ENCODE measurements at places on chromosomes 5 and 9.

- no peak for DNase-seq
Observed at GRCh38 chr9:128781187-128782070, 5.6 kb upstream of the TBC1D13 start.

DNA sequence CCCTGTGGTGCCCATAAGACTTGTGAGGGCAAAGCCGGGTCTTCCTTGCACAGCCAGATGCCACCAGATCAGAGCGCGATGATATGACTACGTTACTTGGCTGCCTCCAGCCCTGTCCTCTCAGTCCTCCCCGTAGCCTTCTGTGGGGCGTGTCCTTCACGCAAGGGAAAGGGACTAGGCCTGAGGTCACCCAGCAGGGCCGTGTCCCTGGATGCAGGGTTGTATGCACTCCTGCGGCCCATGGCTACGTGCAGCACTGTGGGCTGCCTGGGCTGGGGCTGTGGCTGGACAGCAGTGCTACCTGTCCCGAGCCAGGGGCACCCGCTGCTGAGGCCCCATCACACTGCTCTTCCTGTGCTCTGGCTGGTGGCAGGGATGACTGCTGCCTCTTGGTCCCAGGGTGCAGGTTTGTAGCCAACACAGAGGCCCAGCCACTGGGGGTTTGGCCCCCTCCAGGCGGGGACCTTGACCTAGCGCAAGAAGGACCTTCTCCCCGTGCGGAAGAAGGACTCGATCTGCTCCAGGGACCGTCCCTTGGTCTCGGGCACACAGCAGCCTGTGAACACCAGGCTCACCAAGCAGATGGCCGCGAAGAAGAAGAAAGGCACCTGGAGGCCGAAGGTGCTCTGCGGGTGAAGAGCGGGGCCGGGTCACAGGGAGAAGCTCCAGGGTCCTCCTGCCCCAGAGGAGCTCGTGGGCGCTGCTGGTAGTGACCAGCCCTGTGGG lies 7.2 kb downstream of the SLC2A6 start:
- DNase-seq = no peak

- no peak for DNase-seq
Observed at GRCh38 chr5:132251220-132251725, 6.2 kb upstream of the PDLIM4 start.

DNA sequence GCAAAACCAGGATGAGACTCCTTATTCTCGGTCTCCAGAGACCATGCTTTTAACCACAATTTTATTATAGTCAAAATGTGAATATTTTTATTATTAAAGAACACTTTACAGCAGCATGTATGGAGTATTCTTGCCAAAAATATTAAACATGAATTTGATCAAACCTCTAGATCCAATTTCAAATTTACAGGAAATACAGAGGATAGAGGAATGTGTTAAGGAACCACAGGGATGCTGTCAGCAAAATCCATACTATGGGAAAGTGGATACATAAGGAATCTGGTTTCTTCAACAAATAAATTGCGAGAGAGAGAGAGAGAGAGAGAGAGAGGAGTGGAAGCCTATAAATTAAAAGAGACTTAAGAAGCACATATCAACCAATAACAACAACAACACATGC lies 348.2 kb upstream of the NUDT12 start:
- no peak for DNase-seq

DNA sequence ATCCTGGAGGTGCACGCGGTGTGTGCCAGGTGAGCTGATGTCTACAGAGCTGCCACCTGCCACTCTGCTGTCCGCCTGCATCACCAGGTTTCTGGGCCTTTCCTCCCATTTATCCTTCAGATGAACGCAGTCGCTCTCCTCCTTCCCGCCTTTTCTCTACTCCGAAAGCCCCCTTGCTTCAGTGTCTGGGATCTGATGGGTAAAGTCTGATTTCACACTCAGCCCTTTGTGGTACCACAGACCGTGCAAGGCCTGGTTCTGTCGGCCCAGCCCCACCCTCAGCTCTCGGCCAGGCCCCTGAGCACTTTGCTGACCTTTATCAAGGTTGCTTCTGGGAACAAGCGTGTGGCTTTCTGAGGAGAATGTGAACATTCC lies 32.5 kb downstream of the GLT6D1 start:
- no peak for DNase-seq

DNA sequence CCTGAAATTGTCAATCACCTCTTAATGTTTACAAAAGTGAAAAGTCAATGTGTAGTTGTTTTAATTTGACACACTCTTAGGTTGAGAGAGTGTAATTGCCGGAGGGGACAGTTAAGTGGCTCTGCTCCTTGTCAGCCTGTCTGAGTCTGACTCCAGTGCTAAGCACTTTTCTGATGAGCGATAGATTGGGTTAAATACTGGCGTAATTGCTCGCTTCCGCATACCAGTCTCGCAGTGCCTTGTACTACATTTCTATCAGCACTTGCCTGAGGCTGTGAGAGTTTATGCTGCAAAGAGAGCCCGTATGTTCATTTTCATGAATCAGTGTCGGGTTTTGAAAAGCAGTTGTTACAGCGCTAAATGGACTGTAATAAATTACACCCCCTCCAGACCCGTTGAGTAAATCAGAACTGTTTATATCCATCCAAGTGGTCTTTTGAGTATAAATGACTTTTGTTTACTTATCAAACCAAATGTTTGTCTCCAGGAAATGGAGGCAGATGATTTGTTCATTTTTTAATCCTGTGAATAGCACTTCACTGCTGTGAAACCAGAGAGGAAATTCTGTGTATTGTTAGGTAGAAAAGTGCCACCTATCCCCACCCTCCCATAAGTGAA lies 41.0 kb upstream of the DMRT3 start:
- DNase-seq = no peak

GRCh38 chr9:90801973-90802322 lies 329 bp downstream of the SYK start:
- DNase-seq = no peak

DNA sequence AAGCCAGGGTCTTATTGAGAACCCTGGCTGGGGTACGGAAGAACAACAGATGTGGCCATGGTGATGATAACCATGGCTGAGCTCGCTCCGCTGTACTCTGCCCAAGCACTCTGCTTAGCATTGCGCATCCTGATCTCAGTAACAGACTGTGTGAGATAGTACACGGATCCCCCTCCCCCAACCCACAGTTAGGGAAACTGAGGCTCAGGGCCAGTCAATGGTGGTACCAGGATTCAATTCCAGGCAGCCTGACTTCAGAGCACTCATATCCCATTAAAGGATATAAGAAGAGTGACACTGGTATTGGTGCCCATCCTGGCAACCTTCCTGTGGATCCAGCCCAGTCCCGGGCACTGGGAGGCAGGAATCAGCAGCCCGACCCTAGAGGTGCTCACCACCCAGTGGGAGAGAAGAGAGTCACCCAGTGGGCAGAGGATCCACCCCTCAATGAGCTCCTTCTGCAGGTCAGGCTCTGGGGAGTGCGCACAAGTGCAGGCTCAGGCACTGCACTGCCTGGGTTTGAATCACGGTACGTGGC lies 26.5 kb upstream of the KIF12 start:
- DNase-seq = no peak

DNA sequence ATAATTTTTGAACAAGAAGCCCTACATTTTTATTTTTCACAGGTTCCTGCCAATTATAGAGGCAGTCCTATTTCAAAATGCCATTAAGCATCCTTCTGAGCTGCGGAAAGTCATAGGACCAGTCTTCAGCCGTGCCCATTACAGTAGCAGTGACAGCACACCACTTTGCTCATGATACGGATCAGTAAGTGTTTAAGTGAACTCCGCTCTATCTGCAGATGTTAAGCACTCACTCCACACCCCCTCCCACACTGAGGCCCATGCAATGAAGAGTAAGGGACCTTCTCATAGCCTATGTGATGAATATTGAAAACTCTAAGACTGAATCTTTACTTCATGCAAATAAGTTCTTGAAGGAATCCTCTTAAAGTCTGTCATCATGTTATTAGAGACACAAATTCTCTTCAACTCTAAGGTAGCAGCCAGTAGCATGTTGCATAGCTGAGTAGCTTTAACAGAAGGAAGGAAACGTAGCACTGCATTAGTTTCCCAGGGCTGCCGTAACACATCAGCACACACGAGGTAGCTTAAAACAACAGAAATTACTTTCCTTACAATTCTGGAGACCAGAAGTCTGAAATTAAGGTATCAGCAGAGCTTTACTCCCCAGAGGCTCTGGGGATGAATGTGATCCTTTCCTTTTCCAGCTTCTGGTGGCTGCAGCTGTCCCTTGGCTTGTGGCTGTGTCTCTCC lies 20.3 kb upstream of the TAF11L2 start:
- DNase-seq = no peak

GRCh38 chr9:136686794-136687711 lies at the start of gene AGPAT2:
TSS of gene AGPAT2 (minus strand) at chr9:136687457. CDS start at chr9:136687357, 100 bp downstream.
- DNase-seq = peak; percentile 57

- DNase-seq = no peak
Observed at GRCh38 chr5:143772621-143773020, 39.3 kb upstream of the HMHB1 start.

- DNase-seq = no peak
Observed at GRCh38 chr9:92439921-92440750, 15.9 kb upstream of the OMD start.

DNA sequence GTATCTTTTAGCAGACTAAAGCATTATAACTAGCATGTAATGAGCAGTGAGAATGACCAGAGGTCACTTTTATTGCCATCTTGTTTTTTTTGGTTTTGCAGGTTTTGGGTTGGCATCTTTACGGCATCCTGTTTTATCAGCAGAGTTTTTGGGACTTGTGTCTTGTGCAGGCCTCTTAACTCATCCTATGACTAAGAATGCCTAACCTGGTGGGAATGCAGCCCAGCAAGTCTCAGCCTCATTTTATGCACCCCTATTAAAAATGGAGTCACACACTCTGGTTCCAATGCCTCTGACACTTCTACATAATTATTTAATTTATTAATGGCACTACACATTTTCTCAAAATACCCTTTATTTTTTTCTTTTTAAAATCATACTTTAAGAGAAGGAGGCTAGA lies 726.5 kb upstream of the RIOK2 start:
- DNase-seq = no peak

DNA sequence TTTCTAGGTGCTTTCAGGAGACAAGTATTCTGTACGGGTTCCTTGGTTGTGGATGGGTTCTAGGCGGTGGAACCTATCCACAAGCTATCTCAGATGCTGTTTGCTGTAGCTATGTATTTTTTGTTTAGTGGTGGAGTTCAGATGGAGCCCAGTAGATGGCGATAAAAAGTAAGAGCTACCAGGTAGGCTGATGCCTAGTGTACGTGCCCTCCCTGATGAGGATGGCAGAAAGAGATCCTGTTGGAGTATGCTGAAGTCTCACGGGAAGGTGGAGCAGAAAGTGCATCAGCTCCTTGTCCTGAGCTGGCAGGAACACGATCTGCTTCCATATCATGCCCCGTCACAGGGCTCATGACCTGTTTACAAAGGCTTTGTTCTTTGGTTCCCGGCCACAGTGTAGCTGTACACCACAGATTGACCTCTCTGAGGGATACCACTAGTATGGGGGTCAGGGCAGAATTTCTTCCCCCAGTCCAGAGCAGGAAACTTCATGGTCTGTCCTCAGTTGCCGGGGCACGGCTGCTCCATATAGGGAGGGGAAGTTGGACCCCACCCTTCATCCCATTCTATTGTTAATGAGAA lies 12.6 kb upstream of the UGT3A2 start:
- DNase-seq = no peak

DNA sequence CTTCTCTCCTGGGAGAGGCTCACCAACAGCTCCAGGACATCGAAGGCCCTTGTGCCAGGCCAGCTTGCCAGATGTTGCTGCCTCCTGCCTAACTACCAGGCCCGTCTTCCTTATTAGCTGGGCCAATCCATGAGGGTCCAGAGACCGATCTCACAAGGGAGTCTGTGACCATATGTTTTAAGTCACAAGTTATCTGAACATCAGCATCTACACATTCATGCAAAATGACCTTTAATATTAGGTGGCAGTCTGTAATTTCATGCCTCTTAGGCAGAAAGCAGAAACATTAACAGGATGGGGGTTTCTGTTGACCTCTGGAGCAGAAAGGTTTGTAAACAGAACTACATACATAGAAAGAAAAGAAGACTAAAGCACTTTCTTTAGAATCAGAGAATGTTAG lies 75.1 kb upstream of the SLC25A51 start:
- DNase-seq = no peak

GRCh38 chr5:65213921-65214525 lies 267.7 kb downstream of the ADAMTS6 start:
- DNase-seq = no peak

- no peak for DNase-seq
Observed at GRCh38 chr5:169222934-169223594, 77.9 kb downstream of the SLIT3 start.

DNA sequence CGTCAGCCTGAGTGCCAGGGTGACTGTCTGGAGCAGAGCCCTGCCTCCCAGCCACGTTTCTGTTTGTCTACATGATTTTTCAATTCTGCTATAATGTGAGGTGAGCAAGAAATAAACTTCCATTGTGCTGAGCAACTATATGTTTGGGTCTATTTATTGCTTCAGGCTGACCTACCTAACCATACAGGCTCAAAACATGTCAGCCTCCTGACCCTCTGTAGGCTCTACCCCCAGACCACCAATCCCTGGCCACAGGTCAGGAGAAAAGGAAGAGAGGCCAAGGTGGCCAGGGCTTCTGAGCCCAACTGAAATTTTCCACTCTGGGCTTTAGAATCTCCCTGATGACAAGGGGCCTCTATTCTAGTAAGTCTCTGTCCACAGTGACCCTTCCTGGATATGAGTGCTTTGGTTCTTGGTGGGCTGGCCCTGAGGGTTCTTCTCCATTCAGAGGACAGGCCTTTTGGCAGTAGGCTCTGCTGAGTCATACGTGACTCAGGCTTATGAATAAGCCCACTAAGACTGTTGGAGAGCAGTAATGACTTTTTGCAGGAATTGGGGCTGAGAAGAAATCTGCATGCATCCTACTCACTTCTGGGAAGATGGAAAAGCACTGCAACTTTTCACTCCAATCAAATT lies 117.2 kb upstream of the TBCA start:
- DNase-seq = no peak

- no peak for DNase-seq
Observed at GRCh38 chr9:26296910-26297572, 595.6 kb downstream of the CAAP1 start.

GRCh38 chr9:94894094-94894699 lies 167.7 kb downstream of the AOPEP start:
- no peak for DNase-seq
